ENCODE measurements at places on chromosomes 7 and 10.

GRCh38 chr10:7872041-7872442 is 53.7 kb downstream of the TAF3 start:
- DNase-seq = peak; percentile 19

- DNase-seq = no peak
These were observed 882.6 kb upstream of the C7orf33 start for GRCh38 chr7:147707926-147708325.

DNA sequence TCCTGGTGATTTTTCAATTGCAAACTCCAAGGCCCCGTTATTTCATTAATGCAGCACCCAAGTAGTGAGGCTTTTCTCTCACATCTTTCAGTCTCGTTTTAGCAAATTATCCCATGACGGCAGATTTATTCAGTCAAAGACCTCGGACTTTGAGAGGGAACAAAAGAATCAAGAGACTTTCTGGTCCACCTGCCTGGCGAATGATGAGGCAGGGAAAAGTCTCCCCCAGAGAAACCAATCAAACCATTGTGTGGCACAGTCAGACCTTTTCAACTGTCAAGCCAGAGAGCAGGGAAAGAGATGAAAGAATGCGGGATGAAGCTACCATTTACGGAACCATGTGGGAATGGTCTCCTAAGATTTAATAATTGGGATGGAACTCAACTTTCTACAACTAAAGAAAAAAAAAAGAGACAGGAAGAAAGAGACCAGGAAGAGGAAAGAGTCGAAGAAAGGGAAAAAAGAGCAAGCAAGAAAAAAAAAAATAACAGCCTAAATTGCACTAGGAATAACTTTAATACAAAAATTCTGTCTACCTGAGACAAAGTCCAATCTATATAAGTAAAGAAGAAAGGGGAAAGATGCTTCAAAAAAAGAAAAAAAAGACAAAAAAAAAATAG is 22.8 kb downstream of the GLI3 start:
- DNase-seq = no peak

DNA sequence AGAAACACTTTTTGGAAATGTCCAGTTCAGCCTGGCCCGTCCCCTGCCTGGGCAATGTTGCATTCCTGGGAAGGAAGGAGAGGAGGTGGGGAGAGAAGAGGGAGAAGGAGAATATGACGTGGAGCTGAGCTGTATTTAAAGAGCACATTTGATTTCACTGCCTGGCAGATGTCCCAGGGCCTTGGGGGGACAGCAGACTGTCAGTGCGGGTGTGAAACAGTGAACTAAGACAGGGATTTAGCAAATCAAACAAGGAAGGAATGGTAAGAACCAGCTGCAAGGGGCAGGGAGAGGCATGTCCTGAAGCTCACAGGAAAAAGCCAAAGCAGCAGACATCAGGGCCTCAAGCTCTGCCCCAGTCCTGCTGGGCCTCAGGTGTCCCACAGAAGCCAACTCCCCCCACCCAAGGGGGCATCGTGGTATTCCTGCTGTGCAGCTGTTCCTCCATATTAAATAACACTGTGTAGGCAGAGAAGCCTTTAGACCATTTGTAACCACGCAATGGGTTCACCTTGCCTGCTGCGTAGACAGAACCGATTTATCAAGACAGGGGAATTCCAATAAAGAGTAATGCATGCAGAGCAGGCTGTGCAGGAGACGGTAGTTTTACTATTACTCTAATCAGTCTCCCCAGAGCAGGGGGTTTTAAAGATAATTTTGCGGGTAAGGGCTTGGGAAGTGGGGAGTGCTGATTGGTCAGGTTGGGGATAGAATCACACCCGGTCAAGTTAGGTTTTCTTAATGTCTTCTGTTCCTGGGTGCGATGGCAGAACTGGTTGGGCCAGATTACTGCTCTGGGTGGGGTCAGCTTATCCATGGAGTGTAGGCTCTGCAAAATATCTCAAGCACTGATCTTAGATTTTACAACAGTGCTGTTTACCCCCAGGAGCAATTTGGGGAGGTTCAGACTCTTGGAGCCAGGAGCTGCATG is 18.3 kb downstream of the LEP start:
- DNase-seq = peak; percentile 14

DNA sequence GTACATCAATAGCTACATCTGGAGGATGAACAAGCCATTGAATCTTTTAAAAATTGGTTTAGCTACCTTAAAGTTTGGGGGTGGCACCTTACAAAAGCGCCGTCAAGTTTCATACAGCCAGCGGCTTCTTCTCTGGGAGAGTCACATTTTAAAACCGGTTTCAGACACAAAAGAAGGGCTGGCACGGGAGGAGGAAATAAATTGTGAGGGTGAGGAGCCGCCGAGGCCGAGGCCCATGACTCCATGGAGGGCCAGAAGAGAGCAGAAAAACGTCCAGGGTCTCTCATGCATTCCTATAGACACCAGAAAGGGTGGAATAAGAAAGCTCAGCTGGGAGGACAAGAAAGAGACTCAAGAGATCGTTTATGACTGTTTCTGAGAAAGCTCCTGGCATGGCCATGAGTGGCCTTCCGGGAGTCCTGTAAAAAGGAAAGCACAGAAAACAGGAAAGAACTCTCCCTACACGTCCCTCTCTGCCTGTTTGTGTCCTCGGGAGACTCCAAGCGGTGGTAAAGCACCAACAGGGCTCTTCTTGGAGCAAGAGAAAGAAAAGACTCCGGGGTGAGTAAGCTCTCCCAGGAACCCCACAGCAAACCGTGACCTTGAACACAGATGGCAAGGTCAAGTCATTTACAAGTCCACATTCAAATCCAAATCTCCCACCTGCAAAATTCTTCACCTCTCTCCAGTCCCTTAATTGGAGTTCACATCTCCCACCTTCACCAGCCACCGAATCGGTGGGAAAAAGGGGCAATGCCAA is 1.8 kb downstream of the FRAT2 start:
- peak; percentile 78 for DNase-seq

GRCh38 chr7:2863461-2864066 is 19.5 kb upstream of the GNA12 start:
- DNase-seq = peak; percentile 97

GRCh38 chr10:23581906-23582450 is 143.1 kb downstream of the OTUD1 start:
- no peak for DNase-seq

GRCh38 chr7:88219781-88220747 is at the start of gene SRI:
SRI (minus strand) TSS chr7:88220038; CDS start chr7:88220026, 12 bp downstream.
- DNase-seq = peak; percentile 85

DNA sequence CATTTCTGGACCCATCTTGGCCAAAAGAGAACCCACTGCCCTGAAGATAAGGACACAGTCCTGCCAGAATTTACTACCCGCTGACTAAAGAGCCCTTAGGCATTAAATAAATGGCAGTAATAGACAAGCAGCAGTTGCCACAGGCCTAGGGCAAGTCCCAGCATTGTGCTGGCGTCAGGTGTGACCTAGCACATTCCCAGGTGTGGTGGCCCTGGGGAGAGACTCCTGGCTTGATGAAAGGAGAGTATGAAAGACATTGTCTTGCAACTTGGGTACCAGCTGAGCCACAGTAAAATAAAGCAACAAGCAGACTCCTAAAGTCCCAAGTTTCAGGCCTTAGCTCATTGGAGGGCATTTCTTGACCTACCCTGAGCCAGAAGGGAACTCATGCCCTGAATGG is 715.7 kb upstream of the SORCS1 start:
- DNase-seq = no peak

DNA sequence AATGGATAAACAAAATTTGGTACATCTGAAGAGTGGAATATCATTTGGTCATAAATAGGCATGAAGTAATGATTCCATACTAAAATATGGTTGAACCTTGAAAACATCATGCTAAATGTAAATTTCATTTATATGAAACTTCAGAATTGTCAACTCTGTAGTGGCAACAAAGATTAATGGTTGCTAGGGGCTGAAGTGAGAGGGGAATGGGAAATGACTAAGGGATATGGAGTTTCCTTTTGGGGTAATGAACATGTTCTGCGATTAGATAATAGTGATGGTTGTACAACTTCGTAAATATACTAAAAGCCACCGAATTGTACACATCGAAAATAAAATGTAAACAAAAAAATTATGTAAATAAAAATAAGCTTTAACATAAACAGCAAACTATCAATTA is 384.1 kb upstream of the STEAP1 start:
- DNase-seq = no peak

GRCh38 chr10:74373059-74373458 is 222.0 kb downstream of the ADK start:
- DNase-seq = no peak

DNA sequence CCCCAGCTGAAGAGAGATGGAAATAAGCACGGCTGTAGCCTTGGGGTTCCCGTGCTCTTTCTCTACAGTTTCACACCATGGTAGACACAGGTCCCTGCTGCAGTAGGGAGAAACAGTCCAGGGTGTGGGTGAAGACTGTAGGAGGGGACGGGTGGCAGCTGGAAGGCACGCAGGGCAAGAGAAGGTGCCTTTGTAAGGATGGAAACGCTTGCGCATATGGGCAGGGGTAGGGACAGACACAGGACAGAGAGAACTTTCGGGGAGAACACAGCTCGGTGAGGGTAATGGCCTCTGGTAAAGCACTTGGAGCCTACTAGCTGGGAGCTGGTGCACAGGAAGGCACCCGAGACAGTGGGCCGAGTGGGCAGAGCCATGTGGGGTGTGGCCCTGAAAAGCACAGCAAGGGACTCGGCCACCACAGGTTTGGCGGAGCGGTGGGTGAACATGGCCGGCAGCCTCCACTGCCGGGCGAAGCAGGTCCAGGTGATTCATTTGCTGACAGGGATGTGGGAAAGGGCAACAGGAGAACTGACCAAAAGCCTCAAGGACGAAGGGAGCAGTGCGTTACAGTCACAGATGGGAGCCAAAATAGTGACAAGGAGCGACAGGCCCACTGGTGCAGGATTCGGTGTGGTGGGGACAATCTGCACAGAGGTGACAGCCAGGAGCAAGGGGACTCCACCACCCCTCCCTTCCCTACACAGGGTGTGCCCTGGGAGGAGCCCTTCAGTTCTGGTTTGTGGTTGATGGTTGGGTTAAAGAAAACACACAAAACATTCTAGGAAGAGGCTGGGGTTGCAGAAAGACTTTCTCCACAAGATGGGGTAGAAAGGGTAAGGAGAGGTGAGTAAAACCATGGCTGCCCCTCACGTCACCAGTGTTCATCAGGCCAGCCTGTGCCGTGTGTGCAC is 97.1 kb downstream of the VOPP1 start:
- peak; percentile 32 for DNase-seq

DNA sequence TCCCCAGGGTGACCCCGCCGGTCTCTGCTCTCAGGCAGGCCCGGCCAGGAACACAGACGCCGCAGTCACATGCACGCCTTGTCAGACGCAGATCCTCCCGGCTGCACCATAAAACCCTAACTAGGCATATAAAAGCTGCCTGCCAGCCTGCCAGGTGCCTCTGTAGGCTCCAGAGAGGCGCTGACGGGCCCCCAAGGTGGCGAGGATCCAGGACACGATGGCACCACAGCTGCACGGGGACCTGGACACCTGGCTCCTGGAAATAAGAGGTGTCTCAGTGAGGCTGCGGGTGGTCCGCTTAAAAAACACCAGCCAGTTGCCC is 21.9 kb upstream of the GDF10 start:
- no peak for DNase-seq

- DNase-seq = no peak
These were observed 68.0 kb upstream of the EEPD1 start for GRCh38 chr7:36085096-36085495.

DNA sequence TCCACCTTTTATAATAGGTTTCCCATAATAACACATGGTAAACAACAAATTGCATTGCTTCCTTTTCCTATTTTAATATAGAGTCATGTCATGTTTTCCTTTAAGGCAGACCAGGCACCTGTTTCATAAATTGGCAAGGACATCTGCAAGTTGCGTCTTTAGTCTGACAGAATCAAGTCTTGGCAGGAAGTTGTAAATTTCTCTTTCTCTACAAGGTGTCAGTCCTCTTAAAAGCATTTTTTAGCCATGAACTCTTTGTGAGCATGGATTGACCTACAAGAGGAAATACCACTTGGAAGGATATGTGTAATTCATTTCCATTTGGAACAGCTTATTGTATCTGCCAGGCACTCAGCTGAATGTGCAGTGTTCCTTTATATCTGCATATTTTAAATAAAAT is 176.8 kb downstream of the PRKG1 start:
- no peak for DNase-seq

DNA sequence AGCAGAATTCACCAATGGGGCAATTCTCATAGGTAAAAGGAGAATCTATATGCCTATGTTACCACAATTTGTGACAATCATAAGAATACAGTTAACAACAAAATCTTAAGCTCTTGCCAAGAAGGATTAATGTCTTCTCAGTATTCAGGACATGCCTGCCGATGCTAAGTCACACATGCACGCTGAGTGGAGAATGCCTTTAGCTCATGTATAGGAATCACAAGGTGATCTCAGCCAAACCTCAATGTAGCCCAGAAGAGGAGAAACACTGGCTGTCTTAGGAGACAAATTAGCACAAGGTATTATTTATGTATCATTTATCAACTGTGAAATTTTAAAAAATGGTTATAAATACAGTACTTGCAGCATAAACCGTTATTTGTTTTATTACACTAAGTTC is 2.7 kb downstream of the HTR7 start:
- DNase-seq = no peak

- DNase-seq = no peak
These were observed 9.5 kb upstream of the HACD1 start for GRCh38 chr10:17626656-17627055.

- DNase-seq = no peak
These were observed 25.7 kb downstream of the STK32C start for GRCh38 chr10:132281915-132282666.

DNA sequence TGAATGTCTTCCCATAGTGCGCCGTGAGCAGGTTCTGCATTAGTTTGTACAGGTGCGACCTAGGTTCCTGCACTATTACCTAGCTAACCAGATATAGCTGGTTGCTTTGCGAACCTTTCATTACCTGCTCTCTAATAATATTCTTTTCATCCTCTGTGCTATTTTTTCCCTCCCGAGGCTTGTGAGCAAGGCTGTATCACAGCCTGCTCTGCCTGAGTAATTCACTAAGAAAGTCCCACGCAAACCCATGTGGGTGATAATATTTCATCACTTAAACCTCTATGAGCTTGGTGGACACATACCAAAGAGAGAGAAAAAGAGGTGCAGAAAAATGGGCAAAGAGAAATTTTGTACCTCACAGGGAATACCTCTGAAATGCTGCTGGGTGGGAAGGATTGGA is 8.4 kb downstream of the INHBA start:
- peak; percentile 25 for DNase-seq

- DNase-seq = no peak
These were observed 93.2 kb downstream of the DNAJB9 start for GRCh38 chr7:108662783-108663362.

- DNase-seq = no peak
These were observed 61.8 kb downstream of the SND1 start for GRCh38 chr7:127713758-127714157.

DNA sequence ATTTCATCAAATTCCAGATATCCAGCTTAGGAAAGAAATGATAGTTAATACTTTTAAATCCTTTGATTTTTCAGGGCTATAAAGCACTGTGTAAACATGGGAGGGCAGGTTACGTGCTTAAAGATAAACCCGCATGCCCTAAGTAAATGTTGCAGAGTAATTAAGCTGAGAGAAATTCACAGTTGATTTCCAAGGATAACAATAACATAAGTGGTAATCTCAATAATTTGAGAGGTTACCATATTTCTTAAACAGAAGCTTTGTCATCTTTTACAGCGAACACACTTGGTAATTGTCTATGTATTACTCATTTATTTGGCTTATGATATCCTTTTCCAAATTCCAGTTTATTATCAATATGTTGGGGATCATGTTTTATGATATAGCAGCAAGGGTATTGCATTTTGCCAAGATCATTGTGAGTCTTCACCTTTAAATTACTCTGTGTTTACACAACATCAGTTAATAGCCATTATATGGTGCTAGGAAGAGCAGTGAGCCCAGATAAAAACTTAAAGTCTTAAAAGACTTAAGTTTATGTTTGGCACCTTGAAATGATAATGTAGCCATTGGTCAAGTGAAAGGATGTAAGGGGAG is 15.4 kb downstream of the MGAM start:
- DNase-seq = no peak

Data from fibroblast of skin of back (primary cell).